H9 (cell line): ENCODE measurements at places on chromosomes 3 and 15. TPM values are rescaled to one million over a fixed set of nuclear protein-coding genes. Genes with fewer than 3 reads are reported as not detected.

The ADCY5 gene
- 5.0 and 6.1 TPM in 2 replicates for total RNA-seq

The XCR1 gene
- total RNA-seq, result not detected in 2 replicates

The SLC35A5 gene
- 40.0 and 44.9 TPM in 2 replicates for total RNA-seq

DNA sequence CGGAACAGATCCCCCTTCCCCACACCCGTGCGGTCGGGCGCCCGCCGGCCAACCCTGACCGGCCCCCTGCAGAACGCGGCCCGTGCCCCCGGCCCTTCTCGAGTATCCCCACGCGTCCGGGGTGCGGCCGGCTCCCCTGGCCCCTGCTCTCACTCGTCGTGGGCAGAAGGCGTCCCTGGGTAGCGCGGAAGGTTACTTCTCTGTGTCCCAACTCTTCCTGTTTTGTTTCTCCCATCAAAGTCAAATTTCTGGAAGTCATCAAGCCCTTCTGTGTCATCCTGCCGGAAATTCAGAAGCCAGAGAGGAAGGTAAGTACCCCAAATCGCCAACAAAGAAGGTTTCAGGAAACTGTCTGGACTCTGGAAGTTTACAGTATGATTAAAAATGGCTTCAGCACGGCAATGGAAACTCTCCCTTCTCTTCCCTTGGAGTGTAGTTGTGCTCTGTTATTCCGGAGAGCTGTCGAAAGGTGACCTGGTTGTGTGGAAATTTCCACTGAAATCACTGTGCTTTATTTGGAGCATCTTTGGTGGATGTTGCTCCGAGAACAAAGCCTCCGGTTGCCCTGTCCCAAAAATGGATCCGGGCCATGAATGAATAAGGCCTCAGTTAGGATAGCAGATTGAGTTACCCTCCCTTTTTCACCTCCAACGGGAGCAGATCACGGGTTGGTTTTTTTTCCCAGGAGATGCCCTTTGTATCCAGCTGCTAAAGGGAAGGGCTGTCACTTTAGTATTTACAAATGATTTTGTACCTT, 536 bp downstream of the SEC61A1 start:
- no peaks in the 10 kb centered on the region for H3K4me1 ChIP-seq
- H3K27ac ChIP-seq, result no peak overlapping the region
- no peaks in the 10 kb centered on the region for H3K27me3 ChIP-seq
- DNase-seq, result no peak

DNA sequence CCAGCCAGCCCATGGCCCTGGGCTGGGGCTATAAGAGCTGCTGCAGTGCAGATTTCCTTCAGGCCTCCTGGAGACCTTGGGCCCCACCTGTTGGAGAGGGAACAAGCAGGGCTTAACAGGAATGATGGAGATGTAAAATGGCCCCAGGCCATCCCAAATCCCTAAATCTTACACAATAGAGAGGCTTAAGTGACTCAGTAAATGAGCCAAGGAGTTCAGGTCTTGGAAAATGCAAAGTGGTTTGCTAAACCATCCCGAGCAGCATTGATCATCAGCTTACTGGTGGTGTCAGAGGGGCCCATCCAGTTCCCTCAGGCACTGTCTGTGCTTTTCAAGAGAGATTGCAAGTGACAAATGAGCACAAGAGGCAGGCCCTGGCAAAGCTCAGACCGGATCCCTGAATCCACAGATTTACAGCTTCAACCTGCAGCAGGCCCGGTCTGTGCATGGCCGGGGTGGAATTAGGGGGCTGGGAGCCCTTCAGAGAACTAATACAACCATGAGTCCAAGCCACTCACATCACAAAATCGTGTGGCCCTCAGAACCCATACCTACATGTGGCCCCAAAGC, 325.4 kb downstream of the UACA start:
- no peak overlapping the region for H3K27ac ChIP-seq
- peak; percentile 53 for DNase-seq
- no peaks in the 10 kb centered on the region for H3K36me3 ChIP-seq
- H3K4me1 ChIP-seq, result peaks cover 3% of the 10 kb centered on the region
- no peak overlapping the region for H3K4me3 ChIP-seq

DNA sequence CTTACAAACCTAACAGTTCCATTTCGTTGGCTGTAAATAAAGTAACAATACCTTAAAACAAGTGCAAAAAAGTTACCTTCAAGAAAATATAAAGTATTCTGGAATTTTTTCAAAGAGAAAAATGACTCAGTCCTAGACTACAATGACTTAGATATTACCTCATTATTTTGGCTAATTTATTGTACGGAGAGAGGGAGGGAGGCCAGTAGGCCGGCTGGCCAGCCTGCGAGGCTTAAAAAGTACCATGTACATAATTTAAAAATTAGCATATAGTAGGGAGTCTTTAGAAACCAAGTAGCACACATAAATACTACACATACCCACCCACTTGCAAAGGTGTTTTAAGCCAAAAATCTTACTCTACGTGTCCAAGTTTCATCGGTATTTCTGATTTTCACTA, 41.9 kb upstream of the MAP4 start:
- H3K27ac ChIP-seq, result no peak overlapping the region
- H3K4me3 ChIP-seq, result no peak overlapping the region
- H3K36me3 ChIP-seq, result peaks cover 31% of the 10 kb centered on the region
- H3K4me1 ChIP-seq, result no peaks in the 10 kb centered on the region

DNA sequence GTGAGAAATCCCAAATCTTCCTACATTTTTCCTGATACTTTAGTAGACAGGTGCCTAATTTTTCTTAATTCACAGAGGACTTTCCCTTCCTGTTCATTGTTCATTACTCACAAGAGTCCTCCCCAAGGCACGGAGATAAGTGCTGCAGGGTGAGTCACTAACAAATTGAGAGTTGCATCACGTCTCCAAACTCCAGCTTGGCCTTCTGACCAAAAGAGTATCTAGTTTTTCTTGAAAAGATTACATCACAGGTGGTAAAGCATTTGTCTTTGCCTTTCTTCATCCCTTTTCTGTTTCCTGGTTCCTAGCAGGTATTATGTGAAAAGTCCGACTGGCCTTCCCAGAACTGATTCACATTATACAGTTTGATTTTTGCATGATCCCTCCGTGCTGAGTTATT, 24.9 kb upstream of the RASGRP1 start:
- H3K4me1 ChIP-seq, result no peaks in the 10 kb centered on the region
- H3K27ac ChIP-seq, result no peak overlapping the region
- no peaks in the 10 kb centered on the region for H3K27me3 ChIP-seq
- H3K4me3 ChIP-seq, result no peak overlapping the region

DNA sequence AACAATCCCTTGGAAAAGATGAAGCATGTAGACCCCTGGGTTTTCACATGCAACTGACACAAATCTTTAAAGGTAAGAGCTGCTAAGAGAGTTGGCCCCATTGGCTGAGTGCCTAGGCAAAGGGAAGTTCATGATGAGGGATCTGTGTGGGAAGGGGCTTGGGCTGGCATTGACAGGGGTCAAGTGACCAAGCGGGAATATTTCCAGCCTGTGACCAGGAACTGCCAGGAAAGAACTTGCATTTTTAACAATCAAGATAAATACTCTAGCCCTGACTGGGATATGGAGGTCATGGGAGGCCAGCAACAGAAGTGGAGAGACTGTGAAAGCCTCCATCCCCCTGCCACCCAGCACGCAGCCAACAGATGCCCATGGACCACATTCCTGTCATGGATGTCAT, 361.1 kb upstream of the ATP10A start:
- no peak overlapping the region for H3K27ac ChIP-seq
- no peak for DNase-seq
- H3K4me3 ChIP-seq, result no peak overlapping the region
- H3K27me3 ChIP-seq, result no peaks in the 10 kb centered on the region
- peaks cover 3% of the 10 kb centered on the region; the same call in 1 of the 2 replicates for H3K4me1 ChIP-seq

DNA sequence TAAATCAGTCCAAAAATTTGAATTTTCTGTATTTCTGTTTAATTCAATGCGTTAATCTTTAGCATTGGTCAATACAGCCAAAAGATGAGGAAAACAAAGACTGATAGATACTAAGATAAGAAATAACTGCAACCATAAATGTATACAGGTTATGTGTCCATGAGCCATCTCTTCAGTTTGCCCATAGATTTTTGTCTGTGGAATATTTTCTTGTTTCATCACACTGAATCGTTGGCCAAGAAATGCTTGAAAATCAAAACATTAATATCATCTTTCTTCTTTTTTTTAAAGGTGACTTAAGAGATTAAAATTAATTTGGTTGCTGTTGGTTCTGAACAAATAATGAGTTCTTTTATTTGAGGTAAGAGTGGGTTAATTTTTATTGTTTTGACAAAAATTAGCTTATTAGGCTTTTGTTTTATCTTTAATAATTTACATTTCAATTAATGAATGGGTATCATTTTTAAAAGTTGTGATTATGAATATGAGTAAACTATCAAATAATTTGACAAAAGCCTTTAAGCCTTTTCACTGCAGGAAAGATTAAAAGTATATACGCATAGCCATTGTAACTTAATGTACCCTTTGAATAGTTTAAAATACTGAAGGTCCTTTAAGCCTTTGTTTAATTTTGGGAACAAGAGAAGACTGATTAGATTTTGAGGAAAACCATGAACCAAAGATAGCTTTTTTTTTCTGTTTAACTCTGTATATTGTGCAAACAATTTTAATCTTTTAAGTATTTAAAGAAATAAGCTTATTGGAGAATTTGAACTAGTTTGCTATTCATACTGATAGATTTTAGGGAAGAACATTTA, 14.7 kb upstream of the CHD2 start:
- peaks cover 3% of the 10 kb centered on the region; the same call in 1 of the 2 replicates for H3K4me1 ChIP-seq
- H3K4me3 ChIP-seq, result peak overlapping the region; percentile 92
- no peak overlapping the region for H3K27ac ChIP-seq
- no peaks in the 10 kb centered on the region for H3K27me3 ChIP-seq
- H3K36me3 ChIP-seq, result peaks cover 53% of the 10 kb centered on the region

- H3K36me3 ChIP-seq, result no peaks in the 10 kb centered on the region
- no peaks in the 10 kb centered on the region for H3K27me3 ChIP-seq
- no peaks in the 10 kb centered on the region for H3K4me1 ChIP-seq
- no peak for DNase-seq
- H3K4me3 ChIP-seq, result no peak overlapping the region
Observed at GRCh38 chr3:41176596-41176995, 22.7 kb upstream of the CTNNB1 start.

- no peaks in the 10 kb centered on the region for H3K36me3 ChIP-seq
- no peak overlapping the region for H3K4me3 ChIP-seq
- no peaks in the 10 kb centered on the region for H3K27me3 ChIP-seq
- H3K4me1 ChIP-seq, result 0 out of 2 replicates have a peak, but pooled peaks cover 3% of the 10 kb centered on the region
- DNase-seq, result no peak
Observed at GRCh38 chr3:30245858-30246622, 360.4 kb upstream of the TGFBR2 start.
